ENCODE measurements at places on chromosomes 4 and X.

DNA sequence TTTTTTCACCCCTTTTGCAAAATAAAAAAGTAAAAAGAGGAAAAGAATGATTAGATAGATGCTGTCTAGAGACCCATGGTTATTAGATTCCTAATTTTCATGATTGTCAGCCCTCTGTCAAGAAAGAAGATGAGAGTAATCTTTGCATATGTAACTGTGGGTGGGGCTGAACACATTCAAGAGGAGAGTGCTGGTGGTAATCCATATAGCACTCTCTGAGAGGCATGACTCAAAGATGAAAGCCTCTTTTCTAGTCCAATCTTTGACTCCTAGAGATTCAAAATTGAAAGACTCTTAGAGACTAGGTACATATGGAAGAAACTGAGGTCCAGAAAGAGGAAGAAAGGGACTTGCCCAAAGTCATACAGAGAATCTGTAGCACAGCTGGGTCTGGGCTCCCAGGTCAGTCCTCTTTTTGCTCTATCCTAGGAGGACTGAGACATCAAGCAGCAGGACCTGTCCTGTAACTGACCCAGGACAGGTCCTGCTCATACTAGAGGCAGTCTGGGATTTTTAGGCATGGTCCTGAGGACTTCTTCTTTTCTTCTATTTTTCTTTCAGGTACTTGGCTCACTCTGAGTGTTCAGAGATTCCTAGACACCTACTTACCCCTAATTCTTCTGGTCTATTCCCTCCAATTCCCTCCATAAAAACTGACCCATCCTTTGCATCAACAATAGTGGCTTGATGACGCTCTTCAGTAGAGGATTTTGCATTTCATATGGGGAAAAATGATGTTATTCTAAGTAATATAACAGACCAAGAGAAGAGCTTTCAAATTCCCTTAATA is 23.8 kb downstream of the VSIG4 start:
- DNase-seq = no peak

- DNase-seq = no peak
Observed at GRCh38 chrX:77922787-77923186, 12.3 kb downstream of the ATP7A start.

DNA sequence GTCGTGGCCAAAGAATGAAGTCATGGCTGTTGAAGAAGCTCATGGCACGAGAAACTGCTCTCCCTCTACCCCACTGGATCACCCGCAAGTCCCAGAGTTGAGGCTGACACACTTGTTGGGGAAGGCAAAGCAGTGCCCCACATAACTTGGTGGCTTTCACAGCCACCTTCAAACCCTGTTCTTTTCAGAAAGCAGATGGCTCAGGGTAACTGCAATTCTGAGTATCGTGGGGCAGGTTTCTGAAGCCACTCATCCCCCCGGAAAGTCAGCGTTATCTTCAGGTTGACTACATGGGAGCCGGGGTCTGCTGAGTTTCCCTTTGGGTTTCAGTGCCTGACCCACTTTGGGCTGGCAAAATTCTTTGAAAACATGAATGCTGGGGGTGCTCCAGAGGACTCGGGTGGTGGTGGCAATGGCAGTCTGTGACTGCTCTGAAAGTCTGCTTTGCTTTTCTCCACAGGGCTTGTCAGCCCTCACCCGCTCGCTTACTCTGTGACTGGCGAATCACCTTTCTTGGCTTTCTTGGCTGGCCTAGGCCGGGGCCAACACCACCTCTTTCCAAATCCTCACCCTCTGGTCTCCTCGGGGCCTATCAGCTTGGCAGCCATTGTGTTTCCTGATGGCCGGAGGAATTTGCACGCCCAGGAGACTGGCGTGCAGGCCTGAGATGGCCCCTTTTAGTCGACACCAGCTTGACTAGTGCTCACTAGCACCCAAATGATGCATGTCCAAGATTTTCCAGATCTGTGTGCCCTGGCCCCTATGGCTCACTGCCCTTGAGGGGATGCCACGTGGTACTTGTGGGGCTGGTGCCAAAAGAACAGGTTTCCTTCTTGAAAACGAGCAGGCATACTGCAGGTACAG is 7.3 kb downstream of the PPP1R3F start:
- no peak for DNase-seq

- DNase-seq = no peak
Observed at GRCh38 chr4:15936495-15936894, 2.0 kb downstream of the FGFBP1 start.

- DNase-seq = no peak
Observed at GRCh38 chr4:168039593-168039992, 52.7 kb upstream of the ANXA10 start.

DNA sequence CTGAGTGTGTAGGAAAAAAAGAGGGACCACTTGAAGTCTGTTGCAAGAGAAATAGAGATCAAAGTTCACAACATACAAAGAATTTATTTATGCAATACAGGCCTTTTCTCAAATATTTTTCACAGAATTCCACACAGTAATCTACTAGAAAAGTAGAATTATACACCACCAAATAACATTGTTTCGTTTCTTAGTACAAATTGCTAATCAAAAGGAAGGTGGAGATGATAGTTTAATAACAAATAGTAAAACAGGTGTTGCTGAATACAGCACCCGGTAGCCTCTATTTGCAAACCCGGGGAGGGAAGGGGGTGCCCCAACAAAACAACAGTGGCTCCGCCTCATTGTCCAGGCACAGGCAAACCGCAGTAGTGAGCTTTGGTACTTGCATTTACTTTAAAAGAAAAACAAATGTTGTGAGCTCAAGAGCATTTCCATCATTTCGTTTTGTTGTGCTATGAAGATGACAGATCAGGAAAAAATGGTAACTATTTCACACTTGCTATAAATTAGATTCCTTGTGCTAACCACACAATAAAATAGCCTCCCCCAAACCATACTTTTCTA is 186.4 kb downstream of the DCLK2 start:
- DNase-seq = no peak

GRCh38 chr4:16161851-16162408 is 64.3 kb downstream of the TAPT1 start:
- no peak for DNase-seq

DNA sequence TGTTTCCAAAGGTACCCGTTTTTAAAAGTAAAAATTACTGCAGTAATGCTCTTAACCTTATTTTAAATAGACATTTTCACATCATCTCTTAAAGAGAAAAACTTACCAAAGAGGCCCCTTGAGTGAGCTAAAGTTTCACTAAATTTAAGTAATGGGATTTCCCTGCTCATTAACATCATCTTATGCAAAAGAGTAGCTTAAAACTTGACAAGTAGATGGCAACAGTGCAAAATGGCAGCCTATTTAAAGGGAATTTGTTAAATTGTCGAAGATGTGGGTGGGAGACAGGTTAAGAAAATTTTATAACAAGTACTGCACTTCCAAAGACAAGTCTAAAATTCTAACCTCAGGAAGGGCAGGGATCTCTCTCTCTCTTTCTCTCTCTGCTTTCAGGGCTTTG is 271.7 kb upstream of the LDB2 start:
- DNase-seq = no peak

DNA sequence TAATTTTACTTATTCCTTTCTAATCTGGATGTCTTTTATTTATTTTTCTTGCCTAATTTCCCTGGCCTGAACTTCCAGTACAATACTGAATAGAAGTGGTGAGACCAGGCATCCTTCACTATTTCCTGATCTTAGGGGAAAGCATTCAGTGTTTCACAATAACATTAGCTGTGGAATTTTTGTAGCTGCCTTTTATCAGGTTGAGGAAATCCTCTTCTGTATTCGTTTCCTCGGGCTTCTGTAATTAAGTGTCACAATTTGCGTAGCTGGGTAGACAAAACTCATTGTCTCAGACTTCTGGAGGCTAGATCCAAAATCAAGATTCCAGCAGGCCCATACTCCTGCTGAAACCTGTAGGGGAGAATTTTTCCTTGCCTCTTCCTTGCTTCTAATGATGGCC is 598.4 kb upstream of the FTHL17 start:
- DNase-seq = no peak

DNA sequence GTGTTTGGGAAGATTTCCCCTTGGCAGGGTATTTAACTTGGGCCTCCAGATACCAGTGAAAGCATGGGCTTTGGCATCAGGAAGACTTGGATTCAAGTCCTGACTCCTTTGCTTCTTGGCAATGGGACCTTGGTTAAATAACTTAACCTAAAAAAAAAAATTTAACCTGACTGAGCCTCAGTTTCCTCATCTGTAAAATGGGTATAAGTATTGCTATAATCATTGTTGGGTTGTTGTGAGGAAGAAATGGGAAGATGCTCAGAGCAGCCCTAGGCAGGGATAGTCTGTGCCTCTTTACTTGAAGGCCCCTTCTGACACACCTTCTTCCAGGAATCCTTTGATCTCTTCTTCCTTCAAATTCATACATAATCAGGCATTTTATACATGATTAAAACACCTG is 70.3 kb downstream of the ZCCHC12 start:
- DNase-seq = no peak

DNA sequence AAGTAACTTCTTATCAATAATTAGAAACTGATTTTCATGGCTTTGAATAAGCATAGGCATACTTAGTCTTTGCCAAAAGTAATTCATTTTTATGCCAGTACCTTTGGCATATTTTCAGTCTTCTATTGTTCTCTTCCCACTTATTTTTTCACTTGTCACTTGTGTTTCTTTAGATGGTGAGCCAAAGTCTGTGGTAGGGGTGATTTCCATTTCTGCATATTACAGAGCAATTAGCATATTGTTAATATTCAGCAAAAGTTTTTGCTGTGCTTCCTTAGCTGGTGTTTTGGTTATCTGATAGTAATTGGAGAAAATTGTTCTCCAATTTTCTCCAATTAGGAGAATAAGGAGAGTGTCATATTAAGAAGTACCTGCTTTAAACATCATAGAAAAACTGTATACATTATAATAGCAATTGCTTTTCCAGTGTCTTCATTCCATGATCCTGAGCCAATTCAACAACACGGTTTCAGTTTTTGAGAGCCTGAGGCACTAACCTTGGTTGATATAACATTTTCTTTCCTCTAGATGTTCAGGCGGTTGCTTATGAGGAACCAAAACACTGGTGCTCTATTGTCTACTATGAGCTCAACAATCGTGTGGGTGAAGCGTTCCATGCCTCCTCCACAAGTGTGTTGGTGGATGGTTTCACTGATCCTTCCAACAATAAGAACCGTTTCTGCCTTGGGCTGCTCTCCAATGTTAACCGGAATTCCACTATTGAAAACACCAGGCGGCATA is 64.7 kb downstream of the SMAD1 start:
- no peak for DNase-seq

Measured in psoas muscle (tissue), 8 donors.